Stimulated activated CD4-positive, alpha-beta T cell treated with anti-CD3 and anti-CD28 coated beads, Interleukin-1b, Interleukin-23, amount 100 ng/mL, for 1 hour (primary cell): ENCODE measurements at places on chromosomes 2 and 18.

DNA sequence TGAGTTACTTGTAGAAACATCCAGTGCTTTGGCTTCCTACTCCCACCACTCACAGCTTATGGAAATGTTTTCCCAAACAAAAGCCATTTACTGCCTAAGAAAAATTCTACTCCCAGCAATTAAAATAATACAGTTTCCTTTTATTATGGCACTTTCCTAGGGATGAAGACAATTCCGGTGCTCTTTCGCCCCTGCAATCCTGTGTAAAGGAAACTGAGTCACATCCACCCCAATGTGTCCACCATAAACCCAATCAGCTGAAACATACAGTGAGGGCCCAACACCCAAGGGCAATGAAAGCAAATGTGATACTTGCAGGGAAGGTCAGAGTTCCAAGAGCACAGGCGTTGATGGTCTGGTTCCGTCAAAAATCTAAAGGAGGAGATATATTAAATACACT lies 62.0 kb upstream of the ST3GAL5 start:
- no peak for DNase-seq

DNA sequence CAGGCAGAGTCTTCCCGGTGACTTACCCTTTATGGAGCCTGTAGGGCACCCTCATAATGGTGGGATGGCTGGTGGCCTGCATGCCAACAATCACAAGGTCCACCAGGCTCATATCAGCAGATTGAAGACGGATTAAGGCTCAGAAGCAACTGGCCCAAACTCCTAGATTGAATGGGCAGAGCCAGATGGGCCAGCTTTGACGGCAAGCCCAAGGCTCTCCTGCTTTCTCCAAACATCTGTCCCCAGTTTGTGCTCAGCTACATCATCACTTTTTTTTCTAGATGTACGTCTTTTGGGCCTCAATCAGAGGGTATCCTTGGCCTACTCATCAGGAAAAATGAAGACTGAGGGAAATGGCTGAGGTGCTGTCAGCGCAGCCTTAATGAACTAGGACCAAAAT lies 114.6 kb downstream of the VIT start:
- DNase-seq: no peak

- DNase-seq: no peak
Measured at GRCh38 chr2:52572469-52572894, 1195.1 kb upstream of the CHAC2 start.

DNA sequence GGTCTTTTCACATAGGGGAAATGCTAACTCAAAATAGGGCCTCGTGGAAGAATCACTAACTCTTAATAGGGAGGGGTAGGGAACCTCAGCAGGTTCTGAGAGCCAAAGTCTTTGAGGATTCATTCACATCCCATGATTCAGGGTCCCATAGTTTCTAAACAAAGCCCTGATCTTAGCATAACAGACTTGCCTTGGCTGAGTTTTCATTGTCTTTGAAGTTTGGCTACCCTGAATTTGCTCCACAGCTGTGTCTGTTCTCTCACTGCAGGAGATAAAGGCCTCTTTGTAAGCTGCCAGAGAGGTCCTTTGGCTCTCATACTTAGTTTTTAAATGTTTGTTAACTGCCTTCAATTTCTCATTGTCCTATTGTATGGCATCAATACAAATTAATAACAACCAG lies 54.5 kb downstream of the ZDBF2 start:
- DNase-seq: no peak
